ENCODE measurements at places on chromosomes 4 and X.
A peak's percentile ranks its signal among the peaks of the same experiment; 100 is the strongest.

DNA sequence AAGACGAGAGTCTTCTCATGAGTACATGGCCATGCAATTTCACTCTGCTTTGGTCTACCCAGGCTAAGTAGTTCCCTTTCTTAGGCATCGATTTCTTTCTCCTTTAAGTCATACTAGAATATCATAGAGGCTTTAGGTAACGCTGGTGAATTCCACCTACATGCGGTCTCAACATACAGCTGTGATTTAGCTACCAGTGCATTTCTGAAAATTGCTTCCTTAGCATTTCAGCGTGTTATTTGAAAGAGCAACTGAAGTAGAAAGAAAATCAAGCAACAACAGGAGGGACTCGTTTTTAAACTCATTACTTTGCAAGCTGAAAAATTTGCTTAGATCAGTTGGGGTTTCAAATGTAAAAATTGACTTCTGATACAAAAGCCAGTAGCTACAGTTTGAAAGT, 48.1 kb upstream of the RASGEF1B start:
- DNase-seq = no peak

- no peak for DNase-seq
These were observed 16.9 kb upstream of the XPNPEP2 start for GRCh38 chrX:129721870-129722269.

GRCh38 chr4:147943159-147943638, 211.3 kb downstream of the ARHGAP10 start:
- DNase-seq = no peak

- DNase-seq = peak; percentile 45
These were observed 186.8 kb downstream of the NDST4 start for GRCh38 chr4:114926583-114926982.

GRCh38 chr4:101972791-101973190, 182.3 kb downstream of the BANK1 start:
- DNase-seq = no peak

GRCh38 chr4:112847045-112847444, 202.4 kb upstream of the ANK2 start:
- no peak for DNase-seq

DNA sequence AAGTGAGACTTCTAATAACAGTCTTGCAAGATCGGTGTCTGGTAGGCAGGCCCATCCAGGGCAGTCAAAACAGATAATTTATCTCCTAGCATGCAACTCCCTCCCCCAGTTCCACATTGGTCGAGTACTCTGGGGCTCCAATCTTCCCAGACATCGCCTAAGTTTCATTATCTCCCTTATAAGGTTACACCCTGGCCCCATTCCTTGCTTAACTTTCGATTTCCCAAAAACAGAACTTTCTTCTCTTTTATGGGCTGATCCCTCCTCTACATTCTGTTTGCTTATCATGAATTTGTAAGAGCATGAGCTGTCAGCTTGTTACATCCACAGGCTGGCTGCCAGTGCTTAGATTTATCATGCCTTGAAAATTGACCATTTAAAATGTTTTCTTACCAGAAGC, 471.3 kb downstream of the TECRL start:
- no peak for DNase-seq

DNA sequence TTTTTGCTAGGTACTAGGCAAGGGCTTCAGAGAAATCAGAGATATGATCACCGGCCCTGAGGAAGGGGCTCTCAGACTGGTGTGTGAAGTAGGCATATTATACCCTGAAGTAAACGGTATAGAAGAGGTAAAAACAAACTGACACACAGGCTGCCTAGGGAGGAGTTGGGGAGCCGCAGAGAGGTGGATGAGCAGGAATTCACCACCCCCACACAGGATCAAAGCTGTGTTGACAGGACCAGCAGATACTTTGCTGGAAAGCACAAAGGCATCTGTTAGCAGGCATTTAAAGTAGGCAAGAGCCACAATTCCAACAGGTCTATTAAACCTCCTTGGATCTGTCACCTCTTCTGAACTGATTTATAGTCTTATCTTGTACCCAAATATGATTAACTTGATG, 71.8 kb upstream of the GPR34 start:
- DNase-seq = no peak

GRCh38 chrX:118066867-118067515, 49.6 kb downstream of the KLHL13 start:
- DNase-seq = no peak

GRCh38 chr4:102031406-102031805, 240.9 kb downstream of the BANK1 start:
- no peak for DNase-seq

DNA sequence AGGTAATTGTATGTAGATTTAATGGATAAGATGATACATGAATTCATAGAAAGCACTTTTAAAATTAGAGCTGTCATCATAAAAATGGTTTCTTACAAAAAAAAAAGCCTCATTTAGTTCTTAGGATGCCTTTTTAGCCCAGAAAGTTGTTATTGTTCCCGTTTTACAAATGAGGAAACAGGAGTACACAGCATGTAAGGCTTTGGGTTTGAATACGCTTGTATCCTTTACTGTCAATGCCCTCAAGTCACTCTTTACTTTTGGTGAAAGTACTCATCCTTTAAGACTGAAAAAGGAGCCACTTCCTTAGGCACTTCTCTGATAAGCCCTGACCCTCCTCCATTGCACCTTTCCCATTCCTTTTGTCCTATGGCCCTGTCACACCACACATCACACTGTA, 4.9 kb downstream of the EREG start:
- no peak for DNase-seq

DNA sequence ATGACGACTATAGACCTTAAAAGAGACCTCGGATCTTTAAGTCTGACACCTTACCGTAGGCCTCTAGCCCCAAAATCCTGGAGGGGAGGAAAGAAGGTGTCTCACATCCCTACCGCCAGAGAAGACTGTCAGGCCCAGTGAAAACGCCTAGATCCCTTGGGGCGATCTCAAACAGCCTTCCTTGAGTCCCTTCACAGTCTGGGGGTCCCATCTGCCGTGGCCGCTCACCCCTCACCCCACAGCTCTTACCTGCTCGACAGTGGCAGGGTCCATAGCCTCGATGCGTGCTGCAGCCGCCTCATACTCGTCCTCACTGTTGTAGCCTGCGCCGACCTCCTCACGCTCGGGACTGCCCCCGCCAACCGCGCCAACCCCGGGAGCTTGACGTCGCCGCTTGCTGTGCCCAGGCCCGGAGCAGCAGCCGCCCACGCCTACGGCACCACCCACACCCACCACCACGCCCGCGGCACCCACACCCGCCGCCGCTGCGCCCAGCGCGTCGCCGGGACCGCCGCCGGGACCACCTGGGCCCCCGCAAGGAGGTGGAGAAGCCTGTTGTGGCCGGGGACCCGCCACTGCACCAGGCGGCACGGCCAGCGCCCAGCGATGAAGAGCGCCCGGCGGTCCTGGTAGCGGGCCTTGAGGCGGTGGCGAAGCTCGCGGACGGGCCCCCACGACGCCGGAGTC, 536 bp downstream of the OTUD5 start:
- no peak for DNase-seq

- no peak for DNase-seq
These were observed 349.9 kb downstream of the FBXW7 start for GRCh38 chr4:152185786-152186550.

DNA sequence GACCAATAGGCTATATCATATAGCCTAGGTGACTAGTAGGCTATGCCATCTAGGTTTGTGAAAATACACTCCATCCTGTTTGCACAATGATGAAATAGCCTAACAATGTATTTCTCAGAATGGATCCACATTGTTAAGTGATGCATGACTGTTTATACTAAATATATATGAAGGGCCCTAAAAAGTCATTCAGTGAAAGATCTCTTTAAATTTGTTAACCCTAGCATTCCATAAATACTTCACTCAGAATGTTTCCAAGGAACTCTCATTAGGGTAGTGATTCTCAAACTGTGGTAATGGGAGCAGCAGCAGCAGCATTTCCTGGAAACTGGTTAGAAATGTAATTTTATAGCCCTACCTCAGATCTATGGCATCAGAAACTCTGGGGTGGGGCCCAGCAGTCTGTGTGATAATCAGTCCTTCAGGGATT, 74.9 kb downstream of the PRRG1 start:
- DNase-seq = no peak

DNA sequence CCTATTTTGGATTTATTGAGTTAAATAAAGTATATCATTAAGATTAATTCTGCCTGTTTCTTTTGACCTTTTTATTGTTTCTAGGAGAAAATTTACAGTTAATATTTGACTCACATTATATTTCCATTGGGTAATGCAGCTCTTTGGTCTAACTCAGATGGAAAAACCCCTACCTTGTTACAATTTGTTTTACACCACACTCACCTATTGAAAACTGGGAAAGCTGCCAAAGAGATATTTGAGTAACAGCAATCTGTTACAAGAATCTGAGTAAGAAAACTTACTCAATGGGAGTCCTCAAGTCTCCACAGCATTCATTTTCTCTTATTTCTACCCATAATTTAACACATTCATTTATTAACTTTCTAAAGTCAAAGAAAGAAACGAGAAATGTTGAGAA, 108.0 kb upstream of the TLL1 start:
- DNase-seq = no peak

DNA sequence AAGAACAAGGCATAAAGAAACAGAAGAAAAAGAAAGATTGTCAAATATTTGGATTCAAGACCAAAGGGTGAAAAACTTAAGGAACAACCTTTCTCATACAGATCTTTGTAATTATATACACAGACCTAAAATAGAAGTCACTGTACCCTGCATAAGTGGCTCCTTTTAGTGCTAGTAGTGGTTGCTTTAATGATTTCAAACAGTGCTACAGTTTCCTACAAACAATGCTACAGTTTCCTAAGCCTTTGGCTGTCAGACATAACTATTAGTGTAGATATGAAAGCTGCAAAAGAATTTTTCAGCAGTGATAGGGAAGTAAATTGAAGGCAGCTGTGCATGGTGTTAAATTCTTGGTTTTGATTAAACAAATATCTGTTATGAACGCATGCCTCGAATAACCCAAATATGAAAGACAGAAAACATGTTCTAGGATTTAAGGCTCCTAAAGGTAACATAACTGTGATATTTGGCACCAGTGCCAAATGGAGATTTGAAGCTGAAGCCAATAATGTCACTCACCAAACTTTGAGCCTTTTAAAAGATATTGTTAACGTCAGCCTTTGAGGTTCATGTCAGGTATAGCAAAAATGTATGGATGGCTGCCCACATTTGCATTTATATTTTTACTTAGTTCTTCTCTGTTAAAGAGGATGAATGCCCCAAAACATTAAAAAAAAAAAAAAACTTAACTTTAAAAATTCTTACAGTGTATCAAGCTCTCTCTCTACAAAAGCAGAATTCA, 36.6 kb downstream of the SMARCAD1 start:
- DNase-seq = no peak

DNA sequence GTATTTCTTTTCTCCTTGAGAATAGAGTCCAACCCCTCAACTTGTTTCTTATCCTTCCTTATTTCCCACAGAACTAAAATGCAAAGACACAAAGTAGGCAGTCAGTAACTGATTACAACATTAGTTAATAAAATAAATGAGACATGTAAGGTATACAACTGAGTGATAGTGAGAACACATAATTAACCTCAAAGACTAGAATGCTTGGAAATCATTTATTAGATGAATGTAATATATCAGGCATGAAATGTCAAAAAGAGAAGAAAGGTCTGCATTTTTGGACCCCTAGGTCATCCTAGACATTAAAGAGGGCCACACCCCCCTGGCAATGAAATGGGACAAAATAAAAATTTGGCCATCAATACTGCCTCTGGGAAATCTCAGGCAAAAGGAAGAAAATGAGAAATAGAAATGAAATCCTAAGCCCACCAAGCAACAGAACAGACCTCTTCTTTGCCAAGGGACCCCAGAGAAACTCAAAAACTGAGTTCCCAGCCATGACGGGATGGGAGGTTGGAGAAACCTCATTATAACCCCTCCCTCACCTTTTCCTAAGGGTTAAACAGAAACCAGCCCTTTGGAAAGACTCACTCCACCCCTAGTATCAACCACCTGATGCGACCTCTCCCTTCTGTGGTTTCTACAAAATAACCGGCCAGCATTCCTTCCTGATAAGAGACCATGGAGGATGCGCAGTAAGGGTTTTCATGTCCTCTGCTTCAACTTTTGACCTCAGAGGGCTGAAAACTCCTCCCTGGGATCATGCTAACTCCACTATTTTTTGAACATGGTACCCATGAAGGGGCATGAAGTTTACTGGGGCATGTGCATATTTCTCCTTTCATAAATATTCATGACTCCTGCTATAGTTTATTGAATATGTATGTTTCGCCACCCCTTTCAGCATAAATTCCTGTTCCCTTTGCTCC, 90.0 kb upstream of the EXOC1L start:
- no peak for DNase-seq

GRCh38 chr4:134313591-134313990, 112.0 kb upstream of the PABPC4L start:
- no peak for DNase-seq

GRCh38 chr4:106601519-106601918, 232.9 kb upstream of the GIMD1 start:
- DNase-seq = no peak

DNA sequence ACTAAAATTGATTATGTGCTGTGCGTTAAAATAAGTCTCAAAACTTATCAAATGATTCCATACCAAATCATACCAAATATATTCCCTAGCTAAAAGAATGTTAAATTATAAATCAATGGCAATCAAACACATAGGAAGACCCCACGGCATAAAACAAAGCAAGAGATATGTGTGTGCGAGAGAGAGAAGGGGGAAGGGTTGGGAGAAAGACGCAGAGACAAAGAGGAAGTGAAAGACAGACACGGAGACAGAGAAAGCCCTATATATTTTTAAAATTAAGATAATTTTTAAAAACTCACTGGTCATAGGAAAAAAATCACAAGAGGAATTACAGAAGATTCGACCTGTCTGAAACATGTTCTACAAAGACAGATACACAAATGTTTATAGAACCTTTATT, 371.4 kb downstream of the NLGN4X start:
- DNase-seq = no peak

DNA sequence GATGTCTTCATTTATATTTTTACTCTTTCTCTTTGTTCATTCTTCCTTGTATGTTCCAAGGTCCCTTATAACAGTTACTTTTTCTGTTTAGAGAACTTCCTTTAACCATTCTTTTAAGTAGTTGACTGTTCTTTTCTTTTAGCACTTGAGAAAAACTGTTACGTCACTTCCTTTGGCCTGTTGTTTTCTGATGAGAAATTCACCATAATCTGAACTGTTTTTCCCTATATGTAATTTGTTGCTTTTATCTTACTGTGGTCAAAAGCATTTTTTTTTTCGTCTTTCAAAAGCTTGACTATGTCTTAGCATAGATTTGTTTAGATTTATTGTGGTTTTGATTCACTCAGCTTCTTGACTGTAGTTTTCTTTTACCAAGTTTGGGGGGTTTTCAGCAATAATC, 1660.3 kb upstream of the PCDH10 start:
- no peak for DNase-seq

GRCh38 chr4:127604949-127605709, 27.6 kb upstream of the INTU start:
- peak; percentile 39 for DNase-seq

GRCh38 chr4:139361301-139361700, 59.0 kb upstream of the NDUFC1 start:
- DNase-seq = no peak

DNA sequence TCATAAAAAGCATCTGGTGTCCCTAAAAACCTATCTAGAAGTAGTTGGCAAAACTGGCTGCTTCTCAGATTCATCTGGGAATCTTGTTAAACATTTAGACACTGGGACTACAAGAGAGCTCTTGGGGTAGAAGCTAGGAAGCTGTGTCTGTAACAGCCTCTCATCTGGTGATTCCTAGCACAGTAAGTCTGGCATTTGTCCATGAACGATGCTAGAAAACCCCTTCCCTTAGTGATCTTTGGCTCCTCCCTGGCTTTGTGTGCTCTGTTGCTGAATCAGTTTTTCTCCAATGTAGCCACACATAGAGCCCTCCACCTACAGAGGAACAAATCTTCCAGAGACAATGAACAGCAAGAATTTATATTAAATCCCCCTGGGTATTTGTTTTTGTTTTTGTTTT, 951.7 kb upstream of the LCORL start:
- no peak for DNase-seq

All from midbrain (tissue), 1 donor.